ENCODE measurements at places on chromosomes 11 and 22.
A peak's percentile ranks its signal among the peaks of the same experiment; 100 is the strongest.

- DNase-seq: no peak
Measured at GRCh38 chr11:112623057-112623456, 338.2 kb upstream of the NCAM1 start.

GRCh38 chr11:66958956-66959274, 732 bp upstream of the PC start:
- no peak for DNase-seq

DNA sequence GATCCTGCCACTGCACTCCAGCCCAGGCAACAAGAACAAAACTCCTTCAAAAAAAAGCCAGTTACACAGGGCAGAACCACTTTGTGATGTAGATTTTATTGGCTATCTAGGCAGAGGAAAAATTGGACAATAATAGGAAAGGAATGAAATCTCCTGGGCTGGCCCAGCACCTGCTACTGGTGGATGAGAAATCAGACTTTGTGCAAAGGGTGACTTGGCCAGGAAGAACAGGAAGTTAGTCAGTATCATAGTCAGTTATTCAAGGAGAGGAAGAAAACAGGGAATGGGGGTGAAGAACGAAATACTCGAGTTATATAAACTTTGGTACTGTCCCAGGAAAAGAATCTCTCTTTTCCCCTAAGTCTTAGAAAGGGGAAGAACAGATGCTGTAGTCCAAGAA, 11.0 kb upstream of the SPTBN2 start:
- no peak for DNase-seq

- no peak for DNase-seq
Measured at GRCh38 chr11:50187220-50187619, 154.5 kb downstream of the OR4C45 start.

DNA sequence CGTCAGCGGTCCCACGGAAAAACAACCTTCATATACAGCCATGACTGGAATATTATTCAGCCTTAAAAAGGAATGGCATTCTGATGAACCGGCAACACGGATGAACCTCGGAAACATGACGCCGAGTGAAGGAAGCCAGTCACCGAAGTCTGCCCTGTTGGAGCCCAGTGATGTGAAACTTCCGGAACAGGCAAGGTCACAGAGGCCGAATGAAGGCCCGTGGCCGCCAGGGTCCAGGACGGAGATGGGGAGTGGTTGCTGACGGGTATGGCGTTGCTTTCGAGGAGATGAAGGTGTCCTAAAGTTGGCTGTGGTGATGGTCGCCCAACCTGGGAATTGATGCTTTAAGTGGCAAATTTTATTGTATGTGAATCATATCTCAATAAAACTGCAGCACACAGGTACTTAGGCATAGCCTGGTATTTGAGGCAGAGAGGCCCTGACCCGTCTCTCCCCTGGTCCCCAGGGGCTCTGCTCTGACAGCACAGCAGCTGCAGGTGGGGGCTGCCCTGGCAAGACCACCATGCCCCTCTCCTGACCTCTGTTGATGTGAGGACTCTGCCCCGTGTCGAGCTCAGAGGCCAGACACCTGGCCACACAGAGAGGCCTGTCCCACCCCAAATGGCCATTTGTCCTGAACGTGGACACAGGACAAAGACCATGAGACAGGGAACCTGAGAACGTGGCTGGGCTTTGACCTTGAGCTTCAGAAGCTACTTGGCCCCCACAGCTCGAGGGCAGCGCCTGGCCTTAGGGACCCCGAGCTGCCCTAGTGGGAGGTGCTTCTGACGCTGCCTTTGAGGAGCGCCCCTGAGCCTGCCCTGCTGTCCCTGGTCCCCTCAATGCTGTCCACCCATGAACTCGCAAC, 1090.8 kb downstream of the BRD1 start:
- DNase-seq: no peak

GRCh38 chr22:27580311-27580897, 221.2 kb downstream of the MN1 start:
- no peak for DNase-seq

GRCh38 chr11:75351791-75352587, 528 bp upstream of the ARRB1 start:
- DNase-seq: peak; percentile 91

DNA sequence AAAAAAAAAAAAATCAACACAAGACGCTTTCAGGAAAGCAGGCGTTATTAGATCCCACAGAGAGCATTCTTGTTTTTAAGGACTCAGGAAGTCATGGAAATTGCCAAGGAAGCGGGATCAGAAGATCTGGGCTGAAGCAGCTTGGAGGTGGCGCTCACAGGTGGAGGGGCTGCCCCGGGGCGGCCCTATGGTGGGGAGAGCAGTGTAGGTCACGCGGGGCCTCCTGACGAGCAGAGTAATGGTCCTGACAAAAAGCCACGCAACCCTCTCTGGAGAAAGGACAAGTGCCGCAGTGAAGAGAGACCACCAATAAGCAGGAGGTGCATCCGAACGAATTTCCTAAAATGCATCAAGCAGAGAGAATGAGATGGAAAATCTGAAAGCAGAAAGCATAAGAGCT, 407.0 kb downstream of the BRD1 start:
- DNase-seq: no peak
